ENCODE measurements at places on chromosomes 6 and 20. TPM values are rescaled to one million over a fixed set of nuclear protein-coding genes. Genes with fewer than 3 reads are reported as not detected.
A peak's percentile ranks its signal among the peaks of the same experiment; 100 is the strongest.

DNA sequence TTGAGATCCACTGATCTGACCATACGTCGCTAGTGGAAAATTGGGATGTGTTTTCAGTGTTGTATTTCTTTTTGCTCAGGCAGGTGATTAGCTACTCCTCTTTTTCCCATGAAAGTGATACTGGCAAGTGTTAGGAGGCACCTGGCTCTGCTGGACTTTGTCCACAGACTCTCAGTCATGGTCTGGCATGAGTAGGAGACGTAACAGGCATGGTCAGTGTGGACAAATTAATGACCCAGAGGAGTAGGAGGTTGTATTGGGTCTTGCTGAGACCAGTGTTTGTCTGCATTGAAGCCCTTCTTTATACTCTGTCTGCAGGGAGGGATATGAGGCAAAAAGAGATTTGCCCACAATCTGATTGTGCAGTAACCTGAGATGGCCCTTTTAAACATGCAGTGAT, 178.7 kb downstream of the DTNBP1 start:
- peaks cover 13% of the 10 kb centered on the region for H3K36me3 ChIP-seq
- no peaks in the 10 kb centered on the region for H3K27me3 ChIP-seq
- no peak for DNase-seq
- H3K4me3 ChIP-seq = no peak overlapping the region
- H3K4me1 ChIP-seq = peaks cover 10% of the 10 kb centered on the region

DNA sequence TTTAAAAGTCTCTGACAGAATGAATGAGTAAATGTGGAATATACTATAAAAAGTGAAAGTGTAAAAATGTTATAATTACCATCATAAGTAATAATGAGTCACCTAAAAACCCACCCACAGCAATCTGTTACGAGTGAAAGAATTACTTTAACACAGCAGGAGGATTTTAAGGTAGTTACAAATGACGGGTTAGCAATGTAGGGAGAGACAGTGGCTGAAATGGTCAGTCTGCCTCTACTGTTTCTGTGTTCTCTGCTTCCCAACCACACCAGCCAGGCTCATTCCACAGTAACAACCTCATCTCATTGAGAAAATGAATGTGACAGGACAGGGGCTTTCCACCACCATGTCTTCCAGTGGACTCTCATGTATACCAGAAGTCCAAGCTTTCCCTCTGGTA, 124.4 kb upstream of the KCNK16 start:
- H3K27me3 ChIP-seq = no peaks in the 10 kb centered on the region
- DNase-seq = no peak
- no peak overlapping the region for H3K4me3 ChIP-seq
- no peaks in the 10 kb centered on the region for H3K4me1 ChIP-seq

- DNase-seq = no peak
- peaks cover 10% of the 10 kb centered on the region for H3K4me1 ChIP-seq
- H3K4me3 ChIP-seq = no peak overlapping the region
- H3K36me3 ChIP-seq = no peaks in the 10 kb centered on the region
Measured at GRCh38 chr20:43670423-43670822, 3.5 kb downstream of the MYBL2 start.

The ANKRD6 gene
- total RNA-seq = 11.5 TPM

The SMPDL3A gene
- total RNA-seq = 22.7 TPM

DNA sequence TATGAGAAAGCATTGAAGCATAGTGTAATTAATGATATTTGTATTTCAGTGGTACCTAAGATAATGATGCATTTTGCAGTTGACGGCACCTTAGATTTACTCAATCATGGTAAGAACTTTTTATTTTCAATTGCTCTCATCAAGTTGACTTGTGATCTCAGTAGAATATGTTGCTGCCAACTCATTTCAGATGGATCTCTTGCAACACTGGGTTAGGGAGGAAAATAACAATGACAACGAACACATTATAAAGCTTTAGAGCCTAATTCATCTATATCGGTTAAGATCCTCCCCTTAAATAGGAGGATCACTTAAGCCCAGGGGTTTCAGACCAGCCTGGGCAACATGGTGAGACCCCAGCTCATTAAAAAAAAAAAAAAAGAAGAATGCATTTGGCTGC, 18.0 kb upstream of the TBC1D22B start:
- no peak overlapping the region for H3K4me3 ChIP-seq
- no peaks in the 10 kb centered on the region for H3K36me3 ChIP-seq
- H3K27ac ChIP-seq = peak overlapping the region; percentile 98

The SAPCD1 gene
- 0.59 TPM for total RNA-seq

DNA sequence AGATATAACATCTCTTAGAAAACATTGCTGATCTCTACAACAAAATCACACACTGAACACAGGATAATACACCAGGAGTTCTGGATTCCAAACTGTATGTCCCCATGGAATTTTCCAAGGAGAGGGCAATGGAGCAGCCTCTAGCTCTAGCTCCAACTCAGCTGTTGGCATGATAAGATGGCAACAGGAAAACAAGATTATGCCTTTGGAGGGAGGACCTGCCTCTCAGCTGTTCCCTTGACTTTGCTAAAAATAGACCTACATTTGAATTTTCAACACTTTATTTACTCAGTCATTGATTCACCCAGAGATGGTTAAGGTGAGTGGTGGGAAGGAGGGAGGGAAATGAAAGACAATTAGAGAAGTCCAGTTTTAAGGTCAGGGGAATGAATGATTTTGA, 246.7 kb downstream of the ALDH8A1 start:
- no peaks in the 10 kb centered on the region for H3K36me3 ChIP-seq
- DNase-seq = no peak
- peaks cover 17% of the 10 kb centered on the region for H3K4me1 ChIP-seq
- H3K27ac ChIP-seq = no peak overlapping the region
- no peak overlapping the region for H3K4me3 ChIP-seq
- peaks cover 4% of the 10 kb centered on the region for H3K27me3 ChIP-seq

The MAS1 gene
- total RNA-seq = not detected

The LIN28B gene
- total RNA-seq = not detected

DNA sequence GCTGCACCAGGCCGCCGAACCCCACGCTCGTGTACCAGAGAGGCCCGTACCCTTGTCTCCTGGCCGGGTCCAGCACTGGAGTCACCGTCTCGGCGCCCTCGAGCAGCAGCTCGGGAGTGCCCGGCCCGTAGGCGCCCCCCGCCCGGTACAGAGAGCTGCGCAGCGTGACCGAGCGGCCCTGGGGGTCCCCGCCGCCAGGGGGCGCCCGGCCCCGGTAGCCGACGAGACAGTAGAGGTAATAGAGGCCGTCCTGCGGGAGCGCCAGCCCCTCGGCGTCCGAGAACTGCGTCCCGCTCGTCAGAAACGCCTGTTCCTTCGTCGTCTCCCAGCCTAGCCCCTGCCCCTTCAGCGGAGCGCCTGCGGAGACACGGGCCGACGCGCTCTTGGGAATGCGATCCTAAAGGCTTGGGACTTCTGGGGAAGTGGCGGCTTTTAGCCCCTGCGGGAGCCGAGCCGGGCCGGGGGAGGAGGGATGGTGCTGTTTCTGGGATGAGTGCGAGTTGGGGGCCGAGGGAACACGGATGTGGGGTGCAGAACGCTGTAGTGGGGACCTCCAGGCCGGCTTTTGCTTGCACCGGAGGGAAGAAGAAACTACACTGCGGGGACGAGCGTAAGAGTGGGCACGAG, 1.3 kb downstream of the LTB start:
- DNase-seq = peak; percentile 99
- H3K4me1 ChIP-seq = peaks cover 12% of the 10 kb centered on the region
- peak overlapping the region; percentile 95 for H3K4me3 ChIP-seq
- H3K36me3 ChIP-seq = no peaks in the 10 kb centered on the region
- no peaks in the 10 kb centered on the region for H3K27me3 ChIP-seq

The ENPP3 gene
- under 0.01 TPM for total RNA-seq

The TMEM14B gene
- total RNA-seq = 64.1 TPM

- no peak overlapping the region for H3K27ac ChIP-seq
- H3K4me1 ChIP-seq = no peaks in the 10 kb centered on the region
- no peak overlapping the region for H3K4me3 ChIP-seq
- H3K36me3 ChIP-seq = no peaks in the 10 kb centered on the region
- no peak for DNase-seq
Measured at GRCh38 chr6:924661-925060, 231.7 kb upstream of the EXOC2 start.

DNA sequence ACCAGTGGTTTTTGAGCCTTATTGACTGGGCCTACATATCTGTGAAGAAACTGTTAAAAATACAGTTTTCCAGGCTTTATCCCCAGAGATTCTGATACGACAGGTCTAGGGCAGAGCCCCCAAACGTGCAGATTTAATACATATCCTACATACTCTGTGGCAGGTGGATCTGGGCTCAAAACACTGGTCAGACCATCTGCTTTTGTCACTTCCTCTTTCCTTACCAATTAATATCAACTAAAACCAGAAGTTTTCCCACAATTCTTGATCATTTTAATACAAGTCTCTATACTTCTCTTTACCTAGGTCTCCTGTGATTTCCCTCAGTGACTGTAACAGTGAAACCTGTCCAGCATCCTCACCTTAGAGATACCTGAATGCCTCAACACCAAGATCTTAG, 108.8 kb downstream of the PREP start:
- H3K4me1 ChIP-seq = no peaks in the 10 kb centered on the region
- no peak overlapping the region for H3K4me3 ChIP-seq
- DNase-seq = no peak
- H3K27me3 ChIP-seq = no peaks in the 10 kb centered on the region
- no peak overlapping the region for H3K27ac ChIP-seq

DNA sequence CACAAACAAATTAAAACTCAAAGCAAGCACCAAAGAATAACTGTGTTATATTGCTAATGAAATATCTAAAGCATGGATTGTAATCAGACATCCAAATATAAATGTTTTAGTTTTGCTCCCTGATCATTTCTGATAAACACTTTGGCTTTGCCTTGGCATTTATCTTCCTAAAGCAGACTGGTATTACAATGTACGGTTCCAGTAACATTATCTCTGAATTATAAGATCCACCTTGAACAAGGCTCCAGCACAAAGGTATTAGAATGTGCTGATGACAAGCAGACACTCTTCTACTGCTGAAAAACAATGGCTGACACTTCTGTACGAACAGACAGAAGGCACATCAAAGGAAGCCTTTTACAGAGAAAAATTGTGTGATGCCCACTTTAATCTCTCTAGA, 74.6 kb downstream of the INSM1 start:
- no peak for DNase-seq
- H3K36me3 ChIP-seq = no peaks in the 10 kb centered on the region
- H3K27me3 ChIP-seq = no peaks in the 10 kb centered on the region

GRCh38 chr6:2097464-2097863, 147.9 kb downstream of the GMDS start:
- H3K27ac ChIP-seq = no peak overlapping the region
- no peak overlapping the region for H3K4me3 ChIP-seq
- no peaks in the 10 kb centered on the region for H3K36me3 ChIP-seq
- no peaks in the 10 kb centered on the region for H3K27me3 ChIP-seq
- peaks cover 14% of the 10 kb centered on the region for H3K4me1 ChIP-seq

The LST1 gene
- not detected for total RNA-seq

GRCh38 chr6:24872779-24873178, 63.0 kb downstream of the RIPOR2 start:
- H3K27ac ChIP-seq = no peak overlapping the region
- no peaks in the 10 kb centered on the region for H3K36me3 ChIP-seq
- H3K27me3 ChIP-seq = no peaks in the 10 kb centered on the region
- H3K4me1 ChIP-seq = no peaks in the 10 kb centered on the region
- no peak overlapping the region for H3K4me3 ChIP-seq
- DNase-seq = no peak

GRCh38 chr6:20791944-20792343, 257.7 kb downstream of the CDKAL1 start:
- DNase-seq = no peak
- H3K27me3 ChIP-seq = no peaks in the 10 kb centered on the region
- H3K36me3 ChIP-seq = no peaks in the 10 kb centered on the region
- no peaks in the 10 kb centered on the region for H3K4me1 ChIP-seq
- H3K27ac ChIP-seq = no peak overlapping the region

- DNase-seq = no peak
- H3K27me3 ChIP-seq = no peaks in the 10 kb centered on the region
Measured at GRCh38 chr6:90329386-90330077, 32.9 kb upstream of the BACH2 start.

The GPANK1 gene
- 22.1 TPM for total RNA-seq

The ZNF391 gene
- 4.1 TPM for total RNA-seq

The IRF4 gene
- under 0.01 TPM for total RNA-seq

The TINAG gene
- not detected for total RNA-seq

- peaks cover 20% of the 10 kb centered on the region for H3K4me1 ChIP-seq
- H3K27me3 ChIP-seq = no peaks in the 10 kb centered on the region
- peak; percentile 51 for DNase-seq
- no peaks in the 10 kb centered on the region for H3K36me3 ChIP-seq
Measured at GRCh38 chr20:9241232-9241692, 172.4 kb downstream of the PLCB4 start.

The BPI gene
- not detected for total RNA-seq
